ENCODE measurements at places on chromosomes 4 and X.

DNA sequence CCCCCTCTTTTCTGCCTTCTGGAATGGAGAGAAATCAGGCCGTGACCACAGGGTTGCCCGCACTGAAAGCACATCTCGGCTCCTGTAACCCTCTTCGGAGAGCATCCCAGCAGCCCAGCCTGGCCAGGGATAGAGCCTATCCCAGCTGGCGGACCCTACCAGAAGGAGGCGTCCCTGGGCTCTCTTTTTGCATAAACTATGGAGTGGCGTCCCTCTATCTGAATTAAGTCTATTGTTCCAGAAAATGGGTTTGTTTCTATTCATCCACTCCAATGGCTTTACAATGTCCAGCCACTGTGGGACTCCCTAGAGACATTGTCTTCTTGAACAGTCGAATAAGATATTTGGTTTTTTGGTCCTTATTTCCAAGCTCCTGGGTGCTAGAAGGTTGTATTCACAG, 689 bp upstream of the NHSL2 start:
- DNase-seq, result no peak

DNA sequence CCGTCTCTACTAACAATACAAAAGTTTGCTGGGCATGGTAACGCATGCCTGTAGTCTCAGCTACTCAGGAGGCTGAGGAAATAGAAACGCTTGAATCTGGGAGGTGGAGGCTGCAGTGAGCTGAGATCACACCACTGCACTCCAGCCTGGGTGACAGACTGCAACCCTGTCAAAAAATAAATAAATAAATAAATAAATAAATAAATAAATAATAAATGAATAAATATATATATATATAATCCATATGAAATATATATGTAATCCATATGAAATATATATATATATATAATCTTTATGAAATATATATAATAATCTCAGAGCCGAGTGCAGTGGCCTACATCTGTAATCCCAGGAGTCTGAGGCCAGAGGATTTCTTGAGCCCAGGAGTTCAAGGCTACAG, 17.8 kb upstream of the RBPJ start:
- no peak for DNase-seq

DNA sequence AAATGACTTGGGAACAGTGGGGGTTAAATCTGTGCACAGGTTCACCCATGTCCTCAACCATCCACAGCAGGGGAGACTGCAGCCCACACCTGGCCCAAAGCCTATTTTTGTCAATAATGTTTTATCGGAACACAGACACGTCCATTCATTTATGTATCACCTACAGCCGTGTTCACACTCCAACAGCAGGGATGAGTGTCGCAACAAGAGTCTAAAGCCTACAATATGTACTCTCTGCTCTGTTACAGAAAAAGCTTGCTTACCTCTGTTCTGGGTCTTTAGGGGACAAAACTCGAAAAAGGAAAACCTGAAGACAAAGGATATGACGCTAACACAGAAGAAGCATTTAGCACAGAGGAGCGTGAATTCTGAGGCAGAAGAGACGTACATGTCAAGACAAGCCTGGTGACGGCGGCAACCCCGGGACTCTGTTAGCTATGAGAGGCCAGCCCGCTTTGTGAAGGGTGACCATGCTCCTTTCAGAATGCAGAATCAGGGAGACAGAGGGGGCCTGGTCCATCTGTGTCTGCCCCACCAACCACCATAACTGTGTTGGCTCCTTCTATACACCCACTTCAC, 45.5 kb downstream of the AFAP1 start:
- no peak for DNase-seq

DNA sequence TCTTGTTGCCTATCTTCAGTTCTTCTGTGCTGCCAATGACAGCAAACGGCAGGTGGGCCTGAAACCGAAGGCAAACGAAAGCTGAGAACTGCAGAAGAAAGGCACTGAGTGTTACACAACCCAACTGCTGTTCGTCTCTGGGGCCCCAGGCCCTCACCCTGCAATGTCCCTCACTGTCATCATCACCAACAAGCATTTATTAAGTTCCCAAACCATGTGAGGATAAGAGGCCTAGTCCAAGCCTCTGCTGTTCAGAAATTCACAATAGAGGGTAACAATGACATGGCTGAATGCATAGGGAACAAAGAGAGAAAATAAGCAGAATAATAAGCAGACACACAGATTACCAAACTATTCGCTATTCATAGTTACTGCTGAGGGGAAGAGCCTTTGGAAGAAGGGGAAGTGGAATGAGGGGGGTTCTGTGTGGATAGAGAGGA, 34.5 kb upstream of the NKRF start:
- no peak for DNase-seq

- no peak for DNase-seq
Observed at GRCh38 chrX:20980426-20980825, 393.8 kb upstream of the CNKSR2 start.

DNA sequence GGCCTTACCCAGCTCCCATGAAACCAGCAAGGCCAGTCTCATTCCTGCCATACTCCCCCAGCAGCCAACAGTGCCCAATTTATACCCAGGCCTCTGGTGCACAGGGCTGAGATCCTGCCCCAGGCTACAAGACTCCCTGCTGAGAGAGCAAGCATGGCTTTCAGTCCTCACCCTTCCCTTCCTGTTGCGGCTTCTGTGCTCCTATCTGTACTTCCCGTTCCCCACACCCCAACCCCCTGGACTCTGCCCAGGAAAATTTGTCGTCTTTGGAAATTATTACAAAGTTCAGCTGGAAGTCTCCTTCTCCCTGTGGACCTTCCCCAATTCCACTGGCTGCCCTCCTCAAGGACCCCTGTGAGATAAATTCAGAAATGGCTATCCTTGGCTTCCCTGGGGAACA, 84.1 kb upstream of the GK2 start:
- no peak for DNase-seq

DNA sequence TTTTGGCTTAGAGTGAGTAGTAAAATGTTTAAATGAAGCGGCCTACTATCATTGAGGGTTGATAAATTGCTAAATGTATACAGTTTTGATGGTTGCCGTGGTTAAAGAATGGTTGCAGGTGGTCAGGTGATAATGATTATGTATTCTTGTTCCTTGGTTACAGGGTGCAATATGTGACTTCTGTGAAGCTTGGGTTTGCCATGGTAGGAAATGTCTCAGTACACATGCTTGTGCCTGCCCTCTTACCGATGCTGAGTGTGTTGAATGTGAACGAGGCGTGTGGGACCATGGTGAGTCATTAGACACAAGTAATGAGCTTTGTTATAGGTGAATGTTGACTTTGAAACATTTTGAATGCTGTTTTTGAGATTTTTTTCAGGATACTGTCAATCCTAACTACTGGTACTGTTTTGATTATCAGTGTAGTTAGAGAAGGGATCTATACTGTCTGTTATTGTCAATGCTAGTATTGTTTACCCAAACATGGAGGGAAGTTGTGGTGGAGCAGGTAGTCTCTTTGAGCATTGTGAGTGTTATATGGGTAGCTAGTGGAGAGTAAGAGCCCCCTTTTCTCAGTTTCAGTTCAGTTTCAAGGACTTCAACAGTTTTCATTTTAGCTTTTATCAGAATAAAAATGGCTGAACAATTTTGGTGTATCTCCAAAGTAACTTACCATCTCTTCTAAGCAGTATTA, 8.9 kb downstream of the ZNF330 start:
- no peak for DNase-seq

- DNase-seq, result no peak
Observed at GRCh38 chrX:137651647-137652046, 85.7 kb downstream of the ZIC3 start.

- DNase-seq, result no peak
Observed at GRCh38 chr4:138573246-138573645, 331.1 kb upstream of the SLC7A11 start.

DNA sequence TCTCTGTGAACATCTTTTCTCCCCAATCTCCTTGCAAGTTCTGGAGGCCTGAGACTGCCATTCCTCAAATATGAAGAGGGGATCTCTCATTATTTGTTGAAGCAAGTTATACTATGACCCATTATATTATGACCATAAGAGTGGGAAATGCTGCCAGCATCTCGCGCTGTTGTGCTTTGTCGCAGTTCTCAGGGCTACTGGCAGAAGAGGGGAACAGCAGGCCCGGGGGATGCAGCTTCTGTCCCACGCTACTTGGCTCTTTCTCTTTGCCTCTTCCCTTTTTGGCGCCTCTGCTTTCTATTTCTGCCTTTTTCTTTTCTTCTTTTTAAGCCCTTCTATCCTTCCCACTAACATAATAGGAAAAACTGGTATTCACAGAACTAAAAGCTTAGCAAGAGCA, 64.2 kb downstream of the GEMIN8 start:
- no peak for DNase-seq

DNA sequence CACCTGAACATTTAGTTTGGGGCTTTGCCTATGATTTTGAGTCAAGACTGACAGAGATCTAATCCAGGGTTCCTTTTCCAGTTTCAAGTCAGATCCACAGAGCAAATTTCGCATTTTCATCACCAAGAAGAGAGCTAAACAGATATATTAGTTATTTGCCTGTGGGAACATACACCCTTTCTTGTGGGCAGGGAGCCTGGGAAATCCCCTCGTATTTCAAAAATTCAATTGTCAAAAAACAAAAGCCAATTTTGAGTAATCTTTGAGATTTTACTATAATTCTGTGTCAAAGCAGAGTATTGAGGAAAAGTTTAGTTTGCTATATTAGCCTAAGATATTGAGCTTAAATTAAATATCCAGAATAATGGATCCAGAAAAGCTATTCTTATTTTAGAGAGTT, 56.6 kb downstream of the AFM start:
- DNase-seq, result no peak

DNA sequence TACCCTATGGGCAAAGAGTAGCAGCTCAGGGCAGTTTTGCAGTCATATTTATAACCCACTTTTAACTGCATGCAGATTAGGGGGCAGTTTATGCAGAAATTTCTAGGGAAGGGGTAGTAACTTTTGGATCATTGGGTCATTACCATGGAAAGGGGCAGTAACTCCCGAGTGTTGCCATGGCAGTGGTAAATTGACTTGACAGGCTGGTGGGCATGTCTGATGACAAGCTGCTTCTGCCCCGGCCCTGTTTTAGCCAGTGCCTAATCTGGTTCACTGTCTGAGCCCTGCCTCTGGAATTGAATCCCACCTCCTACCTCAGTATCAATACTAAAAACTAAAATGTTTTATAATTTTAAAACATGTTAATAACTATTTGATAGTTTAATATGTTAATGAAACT, 362.1 kb upstream of the ATOH1 start:
- DNase-seq, result no peak

- no peak for DNase-seq
Observed at GRCh38 chr4:89109841-89110540, 1.3 kb upstream of the TIGD2 start.

DNA sequence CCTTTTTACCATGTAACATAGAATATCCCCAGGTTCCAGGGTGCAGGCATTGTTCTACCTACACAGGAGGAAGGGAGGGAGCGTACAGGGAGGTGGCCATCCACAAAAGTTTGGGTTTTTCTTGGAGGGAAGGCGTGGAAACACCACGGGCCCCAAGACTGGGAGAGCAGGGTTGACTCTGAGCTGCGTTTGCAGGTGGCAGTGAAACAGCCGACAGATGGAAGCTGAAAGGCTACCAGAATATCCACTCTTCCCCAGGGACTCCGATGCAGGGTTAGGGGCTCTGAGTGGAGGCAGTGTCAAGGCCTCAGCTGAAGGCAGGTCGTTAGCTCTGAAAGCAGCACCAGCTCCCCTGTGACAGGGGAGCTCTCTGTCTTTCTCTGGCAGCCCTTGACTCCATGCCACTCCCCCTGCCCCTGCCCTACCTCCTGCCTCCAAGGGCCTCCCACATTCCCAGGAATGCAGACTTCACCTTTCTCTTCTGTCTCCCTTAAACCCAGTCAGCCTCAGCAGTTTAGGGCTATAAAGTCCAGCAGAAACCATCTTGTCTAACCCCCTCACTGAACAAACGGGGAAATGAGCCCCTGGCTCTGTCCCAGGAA, 14.0 kb upstream of the GLOD5 start:
- DNase-seq, result no peak

DNA sequence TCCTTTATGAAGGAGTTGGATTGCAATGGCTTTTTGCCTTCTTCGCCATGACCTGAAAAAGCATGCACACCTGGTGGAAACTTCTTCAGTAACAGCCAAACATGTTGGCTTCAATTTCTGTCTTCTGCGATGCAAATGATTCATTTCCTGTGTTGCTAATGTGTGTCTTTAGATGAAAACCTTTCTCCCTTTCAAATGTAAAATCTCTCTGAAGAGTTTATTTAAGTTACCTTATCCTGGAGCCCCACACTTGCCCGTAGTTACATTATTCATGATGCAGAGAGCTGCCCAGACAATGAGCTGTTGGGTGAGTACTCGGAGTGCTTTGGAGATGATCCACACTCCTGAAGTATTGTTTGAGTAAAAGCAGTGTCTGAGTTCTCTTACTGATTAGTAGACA, 1100.9 kb downstream of the RPA4 start:
- no peak for DNase-seq

DNA sequence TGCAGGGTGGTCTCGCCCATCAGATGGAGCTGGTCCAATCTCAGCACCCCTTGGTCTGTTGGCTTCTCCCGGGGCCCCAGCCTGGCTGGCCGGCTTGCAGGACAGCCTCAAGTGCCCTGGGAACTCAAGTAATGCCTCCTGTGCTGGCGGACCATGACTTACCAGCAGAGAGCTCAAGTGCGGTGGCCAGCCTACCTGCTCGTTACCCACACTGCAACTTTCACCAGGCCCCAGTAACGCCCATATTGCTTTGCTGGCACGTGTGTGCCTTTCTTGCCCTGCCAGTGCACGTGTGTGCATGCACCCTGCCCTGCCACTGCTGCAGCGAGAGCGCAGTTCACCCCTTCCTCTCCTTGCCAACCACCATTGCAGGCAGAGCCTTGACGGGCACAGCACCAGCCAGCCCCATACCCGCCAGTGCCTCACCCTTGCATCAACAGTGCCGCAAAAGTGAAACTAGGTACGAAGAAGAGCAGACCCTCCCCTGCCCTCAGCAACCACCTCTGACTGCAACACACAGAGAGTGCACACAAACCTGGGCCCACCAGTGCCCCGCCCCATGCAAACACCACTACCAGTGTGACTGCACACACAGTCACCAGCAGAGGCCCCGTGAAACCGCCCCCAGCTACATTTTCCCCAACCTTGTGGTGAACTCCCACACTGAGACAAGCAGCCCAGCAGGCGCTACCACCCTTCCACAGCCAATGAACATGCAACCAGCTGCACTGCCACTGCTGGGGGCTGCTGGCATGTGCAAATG, 88.9 kb upstream of the POU3F4 start:
- DNase-seq, result no peak
